ENCODE measurements at places on chromosomes 11 and 22. TPM values are rescaled to one million over a fixed set of nuclear protein-coding genes. Genes with fewer than 3 reads are reported as not detected.

Gene FOLH1
- total RNA-seq: not detected

Gene YIF1A
- 19.0 TPM for total RNA-seq

Gene FGF19
- total RNA-seq: 0.09 TPM

Gene GGTLC3
- not detected for total RNA-seq

Gene INPP5J
- total RNA-seq: 1.5 TPM

Gene FAM111B
- total RNA-seq: 13.1 TPM

Gene DDTL
- total RNA-seq: not detected

Gene EIF3D
- total RNA-seq: 361 TPM

Gene CHADL
- not detected for total RNA-seq

Gene SLC22A12
- total RNA-seq: not detected

Gene TECTA
- 0.84 TPM for total RNA-seq

Gene GRAP2
- total RNA-seq: not detected

Gene CREB3L1
- total RNA-seq: 1.7 TPM

Gene MOGAT2
- total RNA-seq: not detected

Gene P2RY2
- total RNA-seq: 0.45 TPM

Gene PNPLA5
- 0.11 TPM for total RNA-seq

Gene APLNR
- 1.8 TPM for total RNA-seq

Gene BTG4
- total RNA-seq: not detected

Gene CLDN5
- total RNA-seq: 4.1 TPM

Gene F2
- 0.06 TPM for total RNA-seq

Gene MMP27
- not detected for total RNA-seq

Gene CARD18
- not detected for total RNA-seq

Gene LSP1
- not detected for total RNA-seq

Gene OR52N2
- total RNA-seq: not detected

Gene CAVIN3
- 2.9 TPM for total RNA-seq

Data from neural progenitor cell (in vitro differentiated cells).